ENCODE measurements at places on chromosomes 7 and 10.

DNA sequence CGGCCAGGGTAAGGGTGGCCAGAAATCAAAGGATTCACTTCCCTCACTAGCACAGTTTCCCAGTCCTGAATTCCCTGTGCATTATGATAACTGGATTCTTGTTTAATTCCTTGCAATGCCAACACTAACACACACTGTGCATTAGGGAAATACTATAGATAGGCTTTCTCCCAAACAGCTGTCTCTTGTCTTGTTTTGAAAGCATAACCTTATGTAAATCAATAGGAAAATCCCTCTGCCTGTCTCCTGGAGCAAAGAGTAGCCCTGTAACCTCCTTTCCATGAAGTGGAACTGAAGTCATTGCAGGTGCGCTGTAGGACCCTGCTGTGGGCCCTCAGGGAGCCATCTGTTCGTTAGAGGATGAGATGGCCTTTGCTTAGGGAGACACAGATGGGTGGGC lies 82.8 kb upstream of the FAM171A1 start:
- DNase-seq = no peak

DNA sequence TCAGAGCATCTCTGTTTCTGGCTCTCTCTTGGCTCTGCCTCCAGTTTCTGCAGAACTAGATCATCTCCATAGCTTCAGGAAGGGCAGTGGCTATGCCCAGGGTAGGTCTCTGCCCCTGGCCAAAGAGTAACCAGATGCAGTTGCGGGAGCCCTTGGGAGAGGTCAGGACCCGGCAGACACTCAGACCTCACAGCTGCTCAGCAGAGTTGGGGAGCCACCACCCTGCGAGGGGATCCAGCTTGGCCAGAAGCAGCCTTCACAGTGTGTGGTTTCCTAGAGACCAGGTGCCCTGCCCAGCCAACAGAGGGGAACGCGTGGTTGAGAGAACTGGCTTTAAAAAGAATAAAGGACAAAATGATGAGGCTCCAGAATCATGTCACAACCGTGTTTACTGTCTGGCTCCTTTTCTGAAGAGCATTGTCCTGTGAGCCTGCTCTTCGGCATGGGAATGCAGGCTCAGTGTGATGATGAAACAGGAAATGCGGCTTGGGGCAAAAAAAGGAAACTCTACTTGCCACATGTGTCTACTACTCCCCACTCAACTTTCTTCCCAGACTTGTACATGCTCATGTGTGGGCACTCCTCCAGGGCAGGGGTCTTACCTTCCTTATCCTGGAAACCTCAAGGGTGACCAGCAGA lies 243.1 kb downstream of the INHBA start:
- no peak for DNase-seq

- no peak for DNase-seq
Observed at GRCh38 chr7:46786221-46786954, 795.5 kb downstream of the TNS3 start.

GRCh38 chr7:34036051-34036920 lies 130.9 kb downstream of the BMPER start:
- DNase-seq = no peak

DNA sequence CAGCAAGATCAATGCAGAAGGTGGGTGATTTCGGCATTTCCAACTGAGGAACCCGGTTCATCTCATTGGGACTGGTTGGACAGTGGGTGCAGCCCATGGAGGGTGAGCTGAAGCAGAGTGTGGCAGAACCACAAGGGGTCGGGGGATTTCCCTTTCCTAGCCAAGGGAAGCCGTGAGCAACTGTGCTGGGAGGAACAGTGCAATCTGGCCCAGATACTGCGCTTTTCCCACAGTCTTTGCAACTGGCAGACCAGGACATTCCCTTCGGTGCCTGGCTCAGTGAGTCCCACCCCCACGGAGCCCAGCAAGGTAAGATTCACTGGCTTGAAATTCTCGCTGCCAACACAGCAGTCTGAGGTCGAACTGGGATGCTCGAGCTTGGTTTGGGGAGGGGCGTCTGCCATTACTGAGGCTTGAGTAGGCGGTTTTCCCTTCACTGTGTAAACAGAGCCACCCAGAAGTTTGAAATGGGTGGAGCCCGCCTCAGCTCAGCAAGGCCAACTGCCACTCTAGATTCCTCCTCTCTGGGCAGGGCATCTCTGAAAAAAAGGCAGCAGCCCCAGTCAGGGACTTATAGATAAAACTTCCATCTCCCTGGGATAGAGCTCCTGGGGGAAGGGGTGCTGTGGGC lies 58.6 kb upstream of the SLC26A5 start:
- no peak for DNase-seq

DNA sequence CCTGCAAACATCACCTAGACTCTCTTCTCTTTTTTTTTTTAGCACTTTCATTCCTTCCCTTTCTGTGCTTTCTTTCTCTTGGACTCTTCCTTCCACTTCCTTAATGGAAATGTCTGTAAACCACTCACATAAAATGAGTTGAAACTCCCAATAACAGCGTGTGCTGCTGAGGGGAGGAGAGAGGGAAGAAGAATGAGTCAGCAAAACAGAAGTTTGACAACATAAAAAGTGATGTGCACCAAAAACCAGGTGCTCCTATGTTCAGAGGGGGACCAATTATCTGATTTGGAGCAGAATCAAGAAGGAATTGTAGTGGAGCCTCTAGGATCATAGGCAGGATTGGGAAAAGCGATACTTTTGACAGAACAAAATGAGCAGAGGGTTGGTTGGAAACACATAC lies 712.1 kb upstream of the IGFBP3 start:
- DNase-seq = no peak

DNA sequence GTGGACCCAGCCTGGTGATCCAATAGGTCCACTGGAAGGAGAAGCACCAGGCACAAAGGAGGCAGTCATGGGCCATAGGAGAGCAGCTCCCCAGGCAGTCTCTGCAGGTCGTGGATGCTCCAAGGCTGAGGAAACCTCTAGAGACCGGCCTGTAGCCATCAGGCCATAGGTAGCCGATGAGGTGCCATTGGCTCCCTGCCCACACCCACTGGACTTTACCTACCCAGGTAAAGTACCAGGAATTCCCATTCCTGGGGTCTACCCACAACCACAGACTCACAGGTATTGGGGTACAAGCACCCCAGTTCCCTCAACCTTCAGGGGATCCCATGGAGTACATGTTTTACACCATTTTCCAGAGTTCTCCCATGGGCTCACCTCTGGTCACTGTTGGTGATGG lies 188.0 kb upstream of the TCERG1L start:
- no peak for DNase-seq

DNA sequence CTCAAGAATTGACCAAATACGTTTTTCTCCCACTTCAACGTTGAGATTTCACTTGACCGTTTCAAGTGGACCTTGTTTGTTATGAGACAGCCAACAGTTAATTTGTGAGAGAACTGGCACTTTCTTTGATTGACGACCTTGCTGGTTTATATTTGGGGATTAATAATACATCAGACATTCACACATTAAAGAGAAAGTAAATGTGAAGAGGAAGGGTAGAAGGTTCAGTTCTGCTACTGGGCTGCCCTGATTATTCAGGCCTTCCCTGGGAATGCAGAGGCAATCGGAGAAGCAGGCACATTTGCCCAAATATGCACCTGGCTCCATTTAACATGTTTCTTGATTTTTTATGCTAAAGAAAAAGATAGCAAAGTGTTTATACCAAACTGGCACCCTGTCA lies 114.1 kb downstream of the POU6F2 start:
- DNase-seq = no peak

All from stimulated activated CD8-positive, alpha-beta memory T cell treated with anti-CD3 and anti-CD28 coated beads, Interleukin-2, amount 100 ng/mL, for 1 hour (primary cell).